Right ventricle myocardium inferior (tissue), 1 donor: ENCODE measurements at places on chromosomes 6 and 20. TPM values are rescaled to one million over a fixed set of nuclear protein-coding genes. Genes with fewer than 3 reads are reported as not detected.

Gene SLC44A4
- not detected for total RNA-seq

DNA sequence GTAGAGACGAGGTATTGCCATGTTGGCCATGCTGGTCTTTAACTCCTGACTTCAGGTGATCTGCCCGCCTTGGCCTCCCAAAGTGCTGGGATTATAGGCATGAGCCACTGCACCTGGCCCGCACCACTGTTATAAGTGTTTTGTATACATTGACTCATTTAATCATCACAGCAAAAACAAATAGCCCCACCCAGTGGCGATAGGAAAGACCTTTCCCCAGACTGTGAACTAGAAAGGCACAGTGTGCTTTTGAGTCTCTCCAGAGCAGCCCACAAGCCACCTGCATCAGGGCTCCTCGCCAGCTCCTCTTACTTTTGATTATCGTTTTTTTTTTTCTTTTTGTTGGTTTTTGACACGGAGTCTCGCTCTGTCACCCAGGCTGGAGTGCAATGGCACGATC lies 27.9 kb upstream of the ZFP64 start:
- no peak for DNase-seq

Gene PPP1R16B
- total RNA-seq = 9.0 TPM

DNA sequence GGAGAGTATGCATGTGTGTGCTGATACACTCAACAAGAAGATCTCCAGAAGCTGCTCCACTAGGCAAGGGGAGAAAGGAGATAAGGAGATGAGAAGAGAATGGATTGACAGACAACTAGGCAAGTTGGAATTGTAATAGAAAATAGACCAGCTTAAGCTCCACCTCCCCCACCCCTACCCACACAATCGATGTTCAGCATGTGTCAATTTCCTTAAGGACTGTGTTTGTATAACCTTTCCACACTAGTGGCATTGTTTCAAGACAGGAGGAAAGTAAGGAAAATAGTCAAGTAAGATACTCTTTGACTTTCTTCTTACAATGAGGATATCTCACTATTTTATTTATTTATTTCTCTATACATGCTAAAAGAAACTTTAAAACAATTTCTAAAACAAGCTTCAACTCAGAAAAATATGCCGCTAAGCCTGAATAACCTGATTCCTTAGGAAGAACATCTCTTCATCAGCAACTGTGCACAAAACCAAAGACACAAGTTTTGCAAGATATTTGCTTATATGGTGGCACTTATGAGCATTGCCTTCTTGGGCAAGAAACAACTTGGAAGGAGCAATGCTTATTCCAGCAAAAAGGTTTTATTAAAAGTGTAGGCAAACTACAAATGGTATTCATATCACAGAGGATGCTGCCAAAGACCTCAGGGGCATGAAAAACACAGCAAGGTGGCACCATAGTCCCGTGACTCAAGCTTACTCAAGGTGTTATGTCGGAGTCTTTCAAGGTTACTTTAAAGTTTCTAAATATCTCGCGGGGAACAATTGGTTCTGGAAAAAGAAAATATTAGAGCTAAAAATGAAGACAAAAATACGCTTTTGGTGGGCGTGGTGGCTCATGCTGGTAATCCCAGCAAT lies 249.1 kb downstream of the COL12A1 start:
- DNase-seq = no peak

GRCh38 chr6:125717120-125717731 lies 32.2 kb upstream of the HEY2 start:
- DNase-seq = no peak

Gene DLK2
- total RNA-seq = 1.9 TPM

Gene CRISP2
- not detected for total RNA-seq

GRCh38 chr6:106084106-106084988 lies 1.8 kb upstream of the PRDM1 start:
- no peak for DNase-seq

Gene RBPJL
- total RNA-seq = not detected

Gene SCUBE3
- 10.3 TPM for total RNA-seq
